ENCODE measurements at places on chromosomes 3 and 15.

DNA sequence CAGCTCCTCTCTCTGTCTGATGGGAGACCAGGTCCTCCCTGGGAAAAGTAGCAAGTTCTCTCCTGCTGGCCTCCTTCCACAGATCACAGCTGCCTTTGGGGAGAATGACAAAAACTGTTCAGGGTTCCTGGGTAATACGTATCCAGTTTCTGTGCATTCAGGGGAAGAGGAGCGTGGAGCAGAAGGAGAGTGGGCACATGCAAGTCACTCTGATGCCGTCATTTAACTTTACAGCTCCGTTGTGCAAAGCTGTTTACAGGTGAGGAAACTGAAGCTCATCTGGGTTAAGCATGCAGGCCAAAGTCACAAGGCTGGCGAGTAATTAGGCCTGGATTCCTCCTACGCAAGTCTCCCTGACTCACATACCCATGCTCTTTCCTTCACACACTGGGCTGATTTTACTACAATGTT is 7.5 kb upstream of the TM4SF1 start:
- no peak for DNase-seq

DNA sequence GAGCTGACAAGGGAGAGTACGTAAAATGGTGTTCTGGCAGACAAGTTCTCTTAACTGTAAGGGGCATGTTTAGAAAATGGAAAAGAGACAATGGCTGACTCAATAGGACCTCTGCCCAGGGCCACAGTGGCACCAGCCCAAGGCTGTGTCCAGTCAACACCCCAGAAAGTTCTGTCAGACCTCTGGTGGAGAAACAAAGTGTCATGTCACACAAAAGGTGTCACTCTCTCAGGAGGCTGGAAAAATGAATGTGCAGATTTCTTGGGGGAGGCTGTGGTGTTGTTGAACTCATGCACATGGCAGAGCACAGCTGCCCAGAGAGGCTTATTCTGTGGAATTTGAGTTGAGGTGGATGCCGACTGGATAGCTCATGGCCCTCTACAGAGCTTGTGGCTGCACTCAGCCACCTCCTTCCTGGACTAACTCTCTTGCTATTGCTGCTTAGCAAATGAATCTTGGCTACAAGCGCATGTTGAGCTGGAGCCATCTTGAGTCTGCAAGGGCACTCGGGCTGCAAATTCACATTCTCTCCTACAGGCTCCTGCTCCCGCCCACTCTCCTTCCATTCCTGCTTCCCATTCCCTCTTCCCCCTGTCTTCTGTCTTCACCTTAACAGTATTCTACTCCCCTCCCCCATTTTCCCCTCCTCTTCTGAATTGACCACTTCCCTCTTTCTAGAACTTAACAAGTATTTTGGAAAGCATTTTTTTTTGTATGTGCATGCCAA is 55.8 kb upstream of the SLC7A14 start:
- DNase-seq, result no peak

DNA sequence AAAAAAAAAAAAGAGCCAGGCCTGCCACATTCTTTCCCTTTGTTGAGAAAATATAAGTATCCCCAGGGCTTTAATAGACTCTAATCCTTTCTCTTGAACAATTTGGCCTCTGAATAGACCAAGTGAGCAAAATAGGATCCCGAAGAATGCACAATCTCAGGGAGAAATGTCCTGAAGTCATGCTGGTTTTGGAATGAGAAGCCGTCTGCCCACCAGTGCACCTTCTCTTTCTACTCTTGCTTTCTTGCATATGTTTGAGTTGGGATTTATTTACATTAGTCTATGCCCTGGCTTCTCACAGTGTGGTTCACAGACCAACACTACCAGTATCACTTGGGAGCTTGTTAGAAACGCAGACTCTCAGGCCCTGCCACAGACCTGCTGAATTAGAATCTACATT is 153.0 kb downstream of the ZNF621 start:
- DNase-seq, result no peak

- no peak for DNase-seq
These were observed 21.2 kb downstream of the RAD51 start for GRCh38 chr15:40716165-40716564.

- no peak for DNase-seq
These were observed 13.8 kb downstream of the EFCC1 start for GRCh38 chr3:129014793-129015345.

DNA sequence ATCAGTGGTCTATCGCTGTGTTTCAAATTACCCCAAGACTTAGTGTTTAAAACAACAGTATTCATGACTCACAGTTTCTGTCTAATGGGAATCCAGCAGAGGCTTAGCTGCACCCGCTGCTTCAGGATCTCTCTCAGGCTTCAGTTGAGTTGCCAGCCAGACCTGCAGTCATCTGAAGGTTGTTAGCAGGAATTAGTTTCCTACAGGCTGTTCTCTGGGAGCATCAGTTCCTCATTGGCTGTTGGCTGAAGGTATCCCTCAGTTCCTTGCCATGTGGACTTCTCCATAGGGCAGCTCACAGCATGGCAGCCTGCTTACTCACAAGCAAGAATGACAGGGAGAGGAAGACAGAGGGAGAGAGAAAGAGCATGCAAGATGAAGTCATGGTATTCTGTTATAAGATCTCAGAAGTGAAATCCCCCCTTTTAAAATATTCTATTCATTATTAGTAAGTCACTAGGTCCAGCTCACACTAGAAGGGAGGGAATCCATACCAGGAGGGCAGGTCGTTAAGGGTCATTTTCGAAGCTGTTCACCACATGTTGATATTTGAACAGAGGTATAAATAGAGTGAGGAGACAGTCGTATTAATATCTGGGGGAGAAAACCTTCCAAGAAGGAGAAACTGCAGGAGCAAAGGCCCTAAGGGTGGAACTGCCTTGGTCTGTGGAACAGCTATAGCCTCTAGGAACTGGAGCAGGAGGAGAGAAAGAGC is 473.9 kb upstream of the PPP2R3A start:
- DNase-seq, result no peak

DNA sequence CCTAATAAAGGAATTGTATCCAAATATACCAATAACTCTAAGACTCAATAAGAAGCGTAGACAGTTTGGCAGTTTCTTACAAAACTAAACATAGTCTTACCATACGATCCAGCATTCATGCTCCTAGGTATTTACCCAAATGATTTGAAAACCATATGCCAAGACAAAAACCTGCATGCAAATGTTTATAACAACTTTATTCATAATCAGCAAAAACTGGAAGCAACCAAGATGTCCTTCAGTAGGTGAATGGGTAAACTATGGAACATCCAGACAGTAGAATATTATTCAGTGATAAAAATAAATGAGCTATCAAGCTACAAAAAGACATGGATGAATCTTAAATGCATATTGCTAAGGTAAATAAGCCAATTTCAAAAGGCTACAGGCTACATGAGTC is 58.4 kb downstream of the SYN2 start:
- DNase-seq, result no peak

DNA sequence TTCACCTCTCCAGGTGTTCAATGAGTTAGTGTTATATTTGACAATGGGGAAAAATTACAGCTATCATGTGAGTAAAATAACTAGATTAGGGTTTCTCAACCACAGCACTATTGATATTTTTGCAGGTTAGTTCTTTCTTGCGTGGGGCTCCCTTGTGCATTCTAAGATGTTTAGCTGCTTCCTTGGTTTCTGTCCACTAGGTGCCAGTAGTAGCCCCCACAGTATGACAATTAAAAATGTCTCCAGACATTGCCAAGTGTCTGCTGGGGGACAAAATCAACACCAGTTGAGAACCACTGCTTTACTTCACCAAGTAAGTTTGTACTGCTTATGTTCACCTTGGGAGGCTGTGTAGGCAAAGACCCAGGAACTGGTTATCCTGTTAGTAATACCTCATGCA is 618.7 kb downstream of the EDEM1 start:
- no peak for DNase-seq

DNA sequence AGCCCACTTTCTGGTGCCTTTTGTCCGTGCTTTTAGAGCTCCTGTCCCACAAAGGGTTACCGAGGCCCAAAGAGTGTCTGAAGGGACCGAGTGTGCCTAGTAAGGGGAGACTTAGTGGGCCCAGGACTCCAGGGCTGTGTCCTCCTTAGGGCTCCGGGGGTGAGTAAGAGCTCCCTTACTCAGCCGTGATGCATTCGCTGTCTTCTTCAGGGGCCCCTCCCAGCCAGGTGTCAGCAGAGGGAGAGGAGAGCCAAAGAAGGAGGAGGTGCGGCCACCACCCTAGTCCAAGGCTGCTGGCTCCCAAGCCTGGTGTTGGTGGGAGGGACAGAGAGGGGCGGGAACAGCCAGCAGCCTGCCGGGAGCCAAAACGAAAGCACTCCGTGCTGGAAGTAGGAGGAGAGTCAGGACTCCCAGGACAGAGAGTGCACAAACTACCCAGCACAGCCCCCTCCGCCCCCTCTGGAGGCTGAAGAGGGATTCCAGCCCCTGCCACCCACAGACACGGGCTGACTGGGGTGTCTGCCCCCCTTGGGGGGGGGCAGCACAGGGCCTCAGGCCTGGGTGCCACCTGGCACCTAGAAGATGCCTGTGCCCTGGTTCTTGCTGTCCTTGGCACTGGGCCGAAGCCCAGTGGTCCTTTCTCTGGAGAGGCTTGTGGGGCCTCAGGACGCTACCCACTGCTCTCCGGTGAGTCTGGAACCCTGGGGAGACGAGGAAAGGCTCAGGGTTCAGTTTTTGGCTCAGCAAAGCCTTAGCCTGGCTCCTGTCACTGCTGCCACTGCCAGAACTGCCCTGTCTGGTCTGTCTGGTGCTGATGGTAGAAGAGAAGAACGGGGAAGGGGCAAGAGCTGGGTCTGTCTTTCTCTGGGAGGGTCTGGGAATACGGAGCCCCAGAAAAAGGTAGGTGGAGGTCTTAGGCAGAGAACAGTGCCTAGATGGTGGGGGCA is at the start of gene IL17RC:
Gene IL17RC (plus strand): TSS at position 365 of the 947 bp plus-strand sequence. CDS start 218 bp downstream, at position 583.
- no peak for DNase-seq

GRCh38 chr15:35757361-35757760 is 211.4 kb upstream of the DPH6 start:
- no peak for DNase-seq

DNA sequence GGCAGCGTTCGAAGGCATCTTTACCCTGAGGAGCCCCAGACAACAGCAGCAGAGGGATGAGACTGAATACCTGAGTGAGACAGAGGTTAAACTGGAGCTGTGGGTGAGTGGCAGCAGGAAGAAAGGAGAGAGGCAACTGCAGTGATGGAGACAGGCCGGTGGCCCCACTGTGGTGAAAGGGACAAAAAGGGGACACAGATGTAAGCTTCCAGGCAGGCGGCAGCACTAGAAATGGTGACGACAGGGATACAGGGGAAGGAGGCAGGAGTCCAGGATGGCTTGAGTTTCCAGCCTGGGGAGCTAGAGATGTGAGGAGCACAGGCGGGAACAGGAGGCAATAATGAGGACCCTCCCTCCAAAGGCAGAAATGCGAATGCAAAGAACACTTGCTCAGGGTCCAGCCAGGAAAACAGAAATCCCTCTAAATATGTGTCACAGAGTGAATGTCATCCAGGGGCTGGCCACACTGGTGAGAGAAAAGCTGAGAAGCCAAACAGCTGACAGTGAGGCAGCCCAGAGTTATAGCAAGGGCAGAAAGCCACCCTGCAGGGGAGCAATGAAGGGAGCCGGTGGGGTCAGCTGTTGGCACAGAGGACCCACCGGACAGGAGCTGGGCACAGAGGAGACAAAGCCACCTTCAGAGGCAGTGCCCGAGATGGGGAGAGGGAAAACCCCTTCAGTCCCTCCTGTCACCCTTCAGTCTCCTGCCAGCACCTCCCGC is 70.1 kb downstream of the TBC1D2B start:
- no peak for DNase-seq

- DNase-seq, result no peak
These were observed 45.4 kb upstream of the THBS1 start for GRCh38 chr15:39535466-39535865.

GRCh38 chr3:106533093-106533787 is 664.4 kb upstream of the CBLB start:
- DNase-seq, result no peak

DNA sequence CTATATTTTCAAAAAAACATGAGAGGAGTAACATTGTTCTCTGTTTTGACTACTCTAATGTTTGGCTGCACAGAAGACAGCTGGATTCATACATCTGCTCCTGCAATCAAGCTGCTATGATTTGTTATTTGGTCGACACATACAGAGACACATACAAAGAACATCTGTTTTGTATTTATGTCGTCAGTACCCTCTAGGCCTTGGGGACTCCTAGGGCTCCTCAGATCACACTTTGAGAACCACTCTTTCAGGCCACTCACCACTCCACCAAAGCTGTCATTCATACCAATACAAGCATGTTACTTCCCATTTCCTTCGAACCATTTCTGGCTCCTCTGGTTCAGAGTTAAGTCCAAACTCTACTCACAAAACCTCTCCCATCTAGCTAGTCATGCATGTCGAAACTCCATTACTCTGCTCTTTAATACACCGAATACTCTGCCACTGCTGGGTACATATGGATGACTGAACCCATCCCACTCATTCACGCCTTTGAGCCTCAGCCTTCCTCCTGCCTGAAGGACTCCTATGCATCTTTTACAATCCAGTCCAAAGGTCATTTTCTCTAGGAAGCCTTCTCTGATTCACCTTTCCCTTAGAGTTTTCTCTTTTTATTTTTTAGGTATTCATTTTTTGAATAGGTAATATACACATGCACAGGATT is 102.9 kb upstream of the ARHGEF3 start:
- no peak for DNase-seq

- DNase-seq, result no peak
These were observed 32.7 kb downstream of the ZNF385D start for GRCh38 chr3:21718161-21718765.

- DNase-seq, result no peak
These were observed 2.4 kb downstream of the PML start for GRCh38 chr15:73996939-73997338.

GRCh38 chr15:57651445-57651844 is 55.1 kb upstream of the POLR2M start:
- DNase-seq, result no peak

- no peak for DNase-seq
These were observed 45.8 kb upstream of the FSIP1 start for GRCh38 chr15:39828374-39828931.

- no peak for DNase-seq
These were observed 199.2 kb downstream of the GHSR start for GRCh38 chr3:172249039-172249438.

DNA sequence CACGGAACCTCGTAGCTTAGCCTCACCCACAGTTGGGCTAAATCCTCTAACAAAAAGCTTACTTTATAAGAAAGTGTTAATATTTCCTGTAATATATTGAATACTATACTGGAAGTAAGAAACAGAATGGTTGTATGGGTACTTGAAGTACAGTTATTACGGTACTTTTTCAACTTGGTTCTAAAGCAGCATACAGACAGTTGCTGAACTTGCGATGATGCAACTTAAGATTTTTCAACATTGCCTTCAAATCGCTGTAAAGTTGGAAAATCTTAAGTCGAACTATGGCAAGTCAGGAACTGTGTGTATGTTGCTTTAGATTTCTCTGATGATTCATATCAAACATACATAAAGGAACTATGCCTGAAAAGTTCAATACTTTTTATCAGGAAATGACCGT is 204.4 kb upstream of the C2CD4B start:
- no peak for DNase-seq

DNA sequence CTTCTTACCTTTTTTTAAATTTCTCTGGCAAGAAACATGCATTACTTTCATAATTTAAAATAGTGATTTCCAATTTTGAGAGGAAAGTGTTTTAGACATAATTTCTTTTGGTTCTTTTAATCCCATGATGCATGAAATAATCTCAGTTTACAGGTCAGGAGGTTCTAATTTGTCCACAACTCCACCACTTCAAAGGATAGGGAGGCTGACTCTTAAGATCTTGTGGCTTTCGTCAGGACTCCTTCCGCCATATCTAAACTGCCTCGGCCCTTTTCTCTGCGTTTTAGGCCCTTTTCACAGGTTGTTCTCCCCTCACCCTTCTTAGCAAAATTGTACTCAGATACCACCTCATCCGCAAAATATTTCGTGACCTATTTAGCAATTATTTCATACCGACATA is 8.0 kb downstream of the DYNC1LI1 start:
- DNase-seq, result no peak

- DNase-seq, result no peak
These were observed 269.1 kb downstream of the WDR72 start for GRCh38 chr15:53490341-53490740.
